ENCODE measurements at places on chromosomes 7 and 10.

- DNase-seq: no peak
Observed at GRCh38 chr10:92573091-92573797, 649 bp downstream of the IDE start.

DNA sequence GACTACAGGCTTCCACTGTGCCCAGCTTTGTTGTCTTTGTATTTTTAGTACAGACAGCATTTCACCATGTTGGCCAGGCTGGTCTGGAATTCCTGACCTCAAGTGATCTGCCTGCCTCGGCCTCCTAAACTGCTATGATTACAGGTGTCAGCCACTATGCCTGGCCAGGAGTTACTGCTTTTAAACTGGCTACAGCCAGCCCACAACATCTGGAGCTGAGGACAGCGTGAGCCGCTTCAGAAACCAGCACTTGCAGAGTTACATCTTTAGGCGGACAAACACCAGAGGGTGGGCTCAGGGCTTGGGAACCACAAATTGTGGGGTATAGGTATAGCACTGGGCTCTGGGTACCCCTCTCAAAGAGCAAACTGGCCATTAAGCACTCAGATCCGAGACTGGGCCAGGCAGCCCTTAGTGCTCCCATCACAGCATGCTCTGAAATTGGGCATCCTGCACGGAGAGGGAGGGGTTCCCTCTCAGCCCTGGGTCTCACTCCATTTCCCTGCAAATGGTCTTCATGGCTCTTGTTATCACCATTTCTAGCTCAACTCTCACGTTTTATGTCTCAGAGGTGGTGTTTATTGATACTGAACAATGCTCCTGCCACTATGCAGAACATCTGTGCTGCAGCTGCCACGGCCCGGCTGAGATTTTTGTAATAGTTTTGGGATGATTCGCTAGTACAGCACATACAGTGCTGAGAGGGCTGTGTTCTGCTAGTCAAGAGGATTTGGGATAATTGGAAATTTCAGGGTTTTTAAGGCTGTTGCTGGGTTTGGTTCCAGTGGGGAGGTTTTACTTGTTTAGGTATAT is 146.4 kb upstream of the LYZL2 start:
- peak; percentile 96 for DNase-seq

DNA sequence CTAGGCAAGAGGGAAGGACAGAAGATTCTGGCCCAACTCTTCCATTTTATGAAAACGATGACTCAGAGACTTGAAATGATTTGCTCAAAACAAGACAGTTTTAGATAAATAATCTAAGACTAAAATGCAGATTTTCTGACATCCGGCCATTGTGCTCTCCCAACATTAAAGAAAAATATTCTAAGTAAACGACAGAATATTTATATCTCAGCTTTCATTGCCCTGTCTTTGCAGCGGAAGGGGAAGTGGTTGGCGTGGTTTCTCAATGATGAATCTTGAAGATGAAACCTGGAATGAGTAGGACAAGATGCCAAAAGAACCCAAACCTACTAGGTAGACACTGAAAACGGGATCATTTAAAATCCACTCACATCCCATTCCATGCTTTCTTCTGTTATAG is 28.9 kb upstream of the NPY start:
- no peak for DNase-seq

- DNase-seq: no peak
Observed at GRCh38 chr10:106614293-106614692, 550.2 kb downstream of the SORCS1 start.

- peak; percentile 85 for DNase-seq
Observed at GRCh38 chr7:107966711-107967110, 36.2 kb downstream of the LAMB1 start.

- peak; percentile 94 for DNase-seq
Observed at GRCh38 chr10:74189999-74190421, 39.0 kb downstream of the ADK start.

- DNase-seq: no peak
Observed at GRCh38 chr7:140054751-140055150, 8.0 kb downstream of the PARP12 start.

DNA sequence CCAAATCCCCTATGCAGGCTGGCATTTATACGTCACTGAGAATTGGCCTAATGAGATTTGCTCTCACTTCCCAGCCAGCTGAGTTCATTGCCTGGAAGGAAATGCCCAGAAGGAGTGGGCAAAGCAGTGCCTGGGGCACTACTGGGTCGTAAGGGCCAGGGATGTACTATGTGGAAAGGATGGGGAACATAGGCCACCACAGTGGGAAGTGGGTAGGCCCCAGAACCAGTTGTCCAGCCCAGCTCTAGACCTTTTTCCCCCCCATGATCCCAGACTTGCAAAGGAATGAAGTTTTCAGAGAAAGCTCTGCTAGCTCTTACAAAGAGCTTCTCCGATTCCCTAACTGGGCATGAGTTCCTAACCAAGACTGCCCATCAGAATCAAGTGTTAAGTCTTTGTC is 13.9 kb downstream of the TRPV5 start:
- no peak for DNase-seq

DNA sequence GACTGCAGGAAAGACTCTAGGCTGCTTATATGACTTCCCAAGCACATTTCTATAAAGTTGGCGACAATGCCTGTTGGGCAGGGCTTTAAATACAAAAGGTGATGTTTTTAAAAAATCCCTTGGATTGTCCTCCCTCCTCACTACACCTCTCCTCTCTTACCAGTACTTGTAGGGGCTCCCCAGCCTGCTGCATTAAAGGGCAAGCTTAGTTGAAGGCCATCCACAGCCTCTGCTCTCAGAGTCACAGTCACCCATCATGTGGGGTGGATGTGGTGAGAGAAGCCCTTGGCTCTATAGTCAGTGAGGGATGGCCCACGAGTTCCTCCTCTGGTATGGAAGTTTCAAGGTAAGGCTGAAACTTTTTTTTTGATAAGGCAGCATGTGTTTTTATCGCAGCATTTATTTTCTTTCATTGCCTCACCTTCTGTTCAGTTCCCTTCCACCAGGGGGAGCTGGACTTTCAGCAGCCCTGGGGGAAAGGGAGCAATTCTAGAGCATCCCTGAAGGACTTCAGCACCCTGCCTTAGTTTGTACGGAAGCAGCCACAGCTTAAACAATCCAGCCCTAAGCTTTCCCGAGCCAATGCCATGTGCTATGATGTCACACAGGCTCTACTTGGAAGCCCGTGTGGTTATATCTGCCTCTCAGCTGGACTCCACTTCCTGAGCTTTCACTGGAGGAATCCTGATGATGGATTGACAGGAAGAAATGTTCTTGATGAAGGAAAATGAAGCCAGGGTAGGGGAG is 131.9 kb downstream of the CALCR start:
- peak; percentile 13 for DNase-seq

DNA sequence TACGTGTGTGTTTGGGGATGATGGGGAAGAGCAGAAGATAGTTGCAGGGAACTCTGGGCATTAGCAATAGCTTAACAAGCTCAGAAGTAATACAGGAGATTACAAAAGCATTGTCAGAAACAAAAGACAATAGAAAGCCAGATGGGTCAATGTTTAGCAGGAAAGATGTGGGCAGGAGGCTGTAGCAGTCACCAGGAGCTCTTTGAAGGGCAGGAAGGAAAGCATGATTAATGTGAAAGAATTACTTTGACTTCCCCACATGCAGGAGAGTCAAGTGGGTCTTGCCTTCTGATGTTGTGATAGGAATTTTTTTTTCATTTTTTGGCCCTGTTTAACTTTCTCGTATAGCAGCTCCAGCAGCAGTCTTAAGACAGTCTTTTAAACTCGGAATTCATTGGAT is 6.0 kb upstream of the SMNDC1 start:
- no peak for DNase-seq

DNA sequence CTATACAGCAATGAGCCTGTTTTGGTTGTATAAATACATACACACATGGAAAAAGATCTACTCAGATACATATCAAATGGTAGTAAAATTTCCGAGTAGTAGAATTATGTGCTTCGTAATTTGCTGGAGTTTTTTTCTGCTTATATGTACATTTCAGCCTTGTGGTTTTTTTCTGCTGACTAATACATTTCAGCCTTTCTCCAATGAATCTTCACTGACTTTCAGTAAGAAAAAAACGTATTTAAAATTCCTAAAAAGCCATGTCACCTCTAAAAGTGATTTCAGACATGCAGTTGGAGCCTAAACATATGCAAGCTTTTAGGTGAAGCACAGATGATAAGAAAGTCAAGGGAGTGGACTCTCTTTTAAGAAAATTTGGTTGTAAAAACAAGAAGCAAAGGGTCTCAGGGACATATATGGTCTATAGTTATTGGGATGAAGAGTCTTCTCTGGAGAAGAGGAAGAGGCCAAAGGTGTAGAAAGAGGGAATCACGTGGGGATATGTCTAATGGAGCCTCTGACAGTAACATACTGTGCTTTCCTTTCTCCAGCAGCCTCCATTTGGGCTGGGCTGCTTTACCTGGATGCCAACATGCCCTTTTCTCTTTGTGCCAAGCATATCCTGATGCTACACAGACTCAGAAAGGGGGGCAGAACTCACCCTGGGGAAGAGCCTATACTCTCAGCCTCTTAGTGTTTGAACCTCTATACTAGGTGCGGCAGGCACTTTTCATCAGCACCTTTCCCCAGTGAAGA is 2.4 kb downstream of the AMPH start:
- DNase-seq: peak; percentile 36

DNA sequence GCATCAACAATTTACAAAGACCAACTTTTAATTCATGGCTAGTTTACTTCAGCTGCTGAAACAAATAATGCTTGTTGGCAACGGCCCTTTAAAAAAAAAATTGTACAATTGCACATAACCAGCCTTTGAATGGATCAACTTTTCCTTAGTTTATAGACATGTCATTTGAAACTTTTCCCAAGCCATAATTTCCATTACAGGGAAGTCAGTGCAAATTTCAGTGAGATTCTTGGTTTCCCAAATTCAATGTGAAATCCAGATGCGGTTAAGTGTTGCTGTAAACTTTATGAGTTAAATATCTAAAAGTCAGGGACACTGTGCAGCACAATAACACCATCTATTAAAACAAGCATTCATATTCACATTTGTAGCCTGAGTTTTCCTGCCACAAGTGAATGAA is 182.2 kb downstream of the JAZF1 start:
- no peak for DNase-seq

DNA sequence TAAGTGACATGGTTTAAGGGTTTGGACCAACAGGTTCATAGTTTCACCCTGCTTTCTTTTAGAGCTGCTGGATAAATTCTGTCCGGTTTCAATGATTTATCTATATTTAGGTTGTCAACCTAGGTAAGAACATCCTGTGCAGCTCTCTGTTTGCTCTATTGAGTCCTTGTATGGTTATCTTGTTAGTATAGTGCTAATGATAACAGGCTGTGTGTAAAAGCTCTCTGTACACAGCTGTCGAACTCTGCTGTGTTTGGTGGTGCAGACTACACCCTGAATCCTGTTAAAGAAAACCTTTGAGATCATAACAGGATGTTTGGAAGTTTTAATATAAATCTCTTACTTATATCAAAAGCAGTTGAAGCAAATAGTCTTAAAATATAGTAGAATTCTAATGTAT is 219.2 kb downstream of the SDK1 start:
- no peak for DNase-seq

- DNase-seq: no peak
Observed at GRCh38 chr10:49412571-49412970, 16.7 kb upstream of the DRGX start.
